ENCODE measurements at places on chromosomes 1 and 21.

- no peak for DNase-seq
Measured at GRCh38 chr1:223520200-223520599, 127.0 kb downstream of the CCDC185 start.

GRCh38 chr1:181061487-181061886 is 27.0 kb upstream of the IER5 start:
- no peak for DNase-seq

DNA sequence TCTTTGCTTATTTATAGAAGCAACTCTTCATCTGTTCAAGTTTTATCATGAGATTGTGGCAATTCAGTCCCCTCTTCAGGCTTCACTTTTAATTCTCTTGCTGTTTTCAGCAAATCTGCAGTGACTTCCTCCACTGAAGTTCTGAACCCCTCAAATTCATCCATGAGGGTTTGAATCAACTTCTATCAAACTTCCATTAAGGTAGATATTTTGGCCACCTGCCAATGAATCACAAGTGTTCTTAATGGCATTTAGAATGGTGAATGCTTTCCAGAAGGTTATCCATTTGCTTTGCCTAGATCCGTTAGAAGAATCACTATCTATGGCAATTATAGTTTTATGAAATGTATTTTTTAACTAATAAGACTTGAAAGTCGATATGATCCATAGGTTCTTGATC is 946.7 kb upstream of the B3GALT2 start:
- DNase-seq, result no peak

- no peak for DNase-seq
Measured at GRCh38 chr21:26826801-26827200, 18.4 kb downstream of the ADAMTS1 start.

DNA sequence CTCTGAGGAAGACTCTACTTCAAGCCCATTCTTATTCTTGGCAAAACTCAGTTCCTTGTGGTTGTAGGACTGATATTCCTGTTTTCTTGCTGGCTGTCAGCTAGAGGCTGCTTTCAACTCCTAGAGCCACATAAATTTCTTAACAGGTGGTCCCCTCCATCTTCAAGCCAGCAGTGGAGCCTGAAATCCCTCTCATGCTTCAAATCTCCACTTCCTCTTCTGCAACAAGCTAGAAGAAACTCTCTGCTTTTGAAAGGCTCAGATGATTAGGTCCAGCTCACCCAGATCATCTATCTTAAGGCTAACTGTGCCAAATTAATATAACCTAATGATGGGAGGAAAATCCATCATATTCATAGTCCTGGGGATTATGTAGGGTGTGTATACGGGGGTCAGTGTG is 43.2 kb upstream of the CD34 start:
- no peak for DNase-seq

- no peak for DNase-seq
Measured at GRCh38 chr1:224622831-224623230, 6.7 kb downstream of the CNIH3 start.

DNA sequence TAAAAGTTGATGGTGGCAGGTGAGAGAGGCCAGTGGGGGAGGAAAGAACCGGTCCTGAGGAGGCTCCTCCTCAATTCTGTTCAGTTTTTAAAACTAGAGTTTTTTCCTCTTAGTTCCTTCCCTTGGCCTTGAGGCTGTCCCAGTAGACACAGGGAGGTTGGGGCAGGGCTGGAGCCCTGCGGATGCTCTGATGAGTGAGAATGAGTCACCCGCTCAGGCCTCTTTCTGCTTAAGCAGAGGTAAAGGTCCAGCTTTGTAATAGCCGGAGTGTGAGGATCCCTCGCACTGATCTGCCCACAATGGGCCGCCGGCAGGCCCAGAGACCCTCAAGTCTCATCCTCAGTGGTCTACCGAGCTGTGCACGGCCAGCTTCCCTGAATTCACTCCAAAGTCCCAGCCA is 49.6 kb upstream of the IRF2BP2 start:
- DNase-seq, result no peak

DNA sequence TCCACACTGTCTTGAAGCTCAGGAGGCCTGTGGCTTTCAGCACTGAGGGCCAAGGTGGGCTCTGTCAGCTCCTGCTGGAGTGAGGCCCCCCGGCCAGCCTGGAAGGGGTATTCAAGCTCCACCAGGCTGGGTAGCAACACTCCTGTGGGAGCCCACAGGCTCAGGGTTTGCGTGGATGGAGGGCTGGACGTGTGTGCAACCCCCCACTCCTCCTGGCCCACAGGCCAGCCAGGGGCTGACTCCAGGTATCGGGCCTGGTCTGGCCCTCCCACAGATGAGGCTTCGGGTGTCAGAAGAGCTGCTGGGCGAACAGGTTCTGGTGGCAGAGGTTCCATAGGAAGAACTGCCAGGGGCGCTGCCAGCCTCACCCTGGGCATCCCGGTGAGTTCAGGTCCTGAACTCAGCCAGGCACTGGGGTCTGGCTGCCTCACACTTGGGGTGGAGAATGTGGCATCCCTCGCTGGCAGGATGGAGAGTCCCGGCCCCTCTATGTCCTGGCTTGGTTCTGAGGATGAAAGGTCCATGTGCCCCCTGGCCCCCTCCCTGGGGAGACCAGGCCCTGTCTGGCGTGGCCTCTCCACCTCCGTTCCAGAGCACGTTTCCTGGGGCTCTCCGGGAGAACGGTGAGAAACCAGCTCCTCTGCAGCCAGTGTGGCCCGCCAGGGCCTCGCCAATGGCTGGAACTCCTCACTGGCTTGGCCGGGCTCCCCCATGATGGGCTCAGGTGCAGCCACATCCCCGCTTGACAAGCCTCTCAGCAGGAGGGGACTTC is 64.6 kb upstream of the TARDBP start:
- DNase-seq, result no peak

DNA sequence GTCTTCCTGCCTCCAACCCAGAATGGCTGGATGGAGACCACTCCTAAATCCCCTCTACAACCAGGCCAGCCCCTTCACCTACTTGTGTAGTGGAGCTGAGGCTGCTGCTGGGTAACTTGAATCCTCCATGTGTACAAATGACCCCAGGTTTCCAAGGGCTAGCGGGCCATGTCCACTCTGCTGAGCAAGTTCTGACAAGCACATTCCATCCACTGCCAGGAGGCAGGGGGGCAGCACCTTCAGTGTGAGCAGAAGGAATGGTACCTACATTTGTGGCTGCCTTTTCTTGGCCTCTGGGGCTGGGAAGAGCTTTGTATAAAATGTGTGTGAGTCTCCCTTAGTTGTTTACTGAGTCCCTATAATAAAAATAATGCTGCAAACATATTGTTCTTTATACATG is 14.5 kb downstream of the KIAA0040 start:
- DNase-seq, result no peak

DNA sequence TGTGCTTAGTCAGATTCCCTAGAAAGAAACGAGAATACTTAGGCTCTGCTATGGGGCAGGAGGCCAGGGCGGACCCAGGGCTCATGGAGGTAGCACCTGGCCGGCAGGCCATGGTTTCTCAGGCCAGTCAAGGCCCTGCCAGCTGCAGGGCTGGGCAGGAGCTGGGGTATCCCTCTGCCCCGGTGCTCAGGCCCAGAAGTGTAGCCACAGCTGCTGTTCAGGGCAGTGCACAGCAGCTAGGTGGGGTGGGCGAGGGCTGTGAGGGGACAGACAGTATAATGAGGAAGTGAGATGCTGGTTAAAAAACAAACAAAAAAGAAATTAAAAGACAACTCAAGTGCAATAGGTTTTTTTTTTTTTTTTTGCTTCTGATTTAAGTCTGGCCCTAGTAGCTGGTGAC is 34.0 kb upstream of the EDN2 start:
- DNase-seq, result no peak

GRCh38 chr1:78871249-78871648 is 135.3 kb downstream of the ADGRL4 start:
- DNase-seq, result no peak

GRCh38 chr1:186564582-186564981 is 103.7 kb upstream of the PDC start:
- no peak for DNase-seq

DNA sequence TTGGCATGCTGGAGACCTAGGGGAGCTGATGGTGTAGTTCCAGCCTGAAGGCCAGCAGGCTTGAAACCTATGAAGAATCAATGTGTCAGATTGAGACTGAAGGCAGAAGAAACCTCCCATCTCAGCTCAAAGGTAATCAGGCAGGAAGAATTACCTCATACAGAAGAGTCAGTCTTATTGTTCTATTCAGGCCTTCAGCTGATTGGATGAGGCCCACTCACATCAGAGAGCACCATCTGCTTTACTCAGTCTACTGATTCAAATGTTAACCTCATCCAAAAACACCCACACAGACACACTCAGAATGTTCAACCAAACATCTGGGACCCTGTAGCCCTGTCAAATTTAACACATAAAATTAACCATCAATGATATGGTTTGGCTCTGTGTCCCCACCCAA is 13.7 kb upstream of the CCN1 start:
- no peak for DNase-seq

DNA sequence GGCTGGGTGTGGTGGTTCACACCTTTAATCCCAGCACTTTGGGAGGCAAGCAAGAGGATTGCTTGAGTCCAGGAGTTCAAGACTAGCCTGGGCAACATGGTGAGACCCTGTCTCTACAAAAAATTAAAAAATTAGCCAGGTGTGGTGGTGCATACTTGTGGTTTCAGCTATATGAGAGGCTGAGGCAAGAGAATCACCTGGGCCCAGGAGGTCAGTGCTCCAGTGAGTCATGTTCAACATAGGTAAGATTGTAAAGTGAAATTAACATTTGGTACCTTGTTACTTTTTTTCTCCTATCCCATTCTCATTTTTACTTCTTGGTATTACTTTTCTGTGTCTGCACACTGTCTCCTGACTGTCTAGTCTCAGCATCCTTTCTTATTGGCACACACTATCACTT is 19.0 kb downstream of the MAGI3 start:
- DNase-seq, result no peak

All from NCI-H1417 treated with DMSO at 0.1 percent for 48 hours (cell line).